ENCODE measurements at places on chromosomes 13 and 19.

- DNase-seq, result no peak
These were observed 89.1 kb downstream of the CAB39L start for GRCh38 chr13:49354719-49355118.

DNA sequence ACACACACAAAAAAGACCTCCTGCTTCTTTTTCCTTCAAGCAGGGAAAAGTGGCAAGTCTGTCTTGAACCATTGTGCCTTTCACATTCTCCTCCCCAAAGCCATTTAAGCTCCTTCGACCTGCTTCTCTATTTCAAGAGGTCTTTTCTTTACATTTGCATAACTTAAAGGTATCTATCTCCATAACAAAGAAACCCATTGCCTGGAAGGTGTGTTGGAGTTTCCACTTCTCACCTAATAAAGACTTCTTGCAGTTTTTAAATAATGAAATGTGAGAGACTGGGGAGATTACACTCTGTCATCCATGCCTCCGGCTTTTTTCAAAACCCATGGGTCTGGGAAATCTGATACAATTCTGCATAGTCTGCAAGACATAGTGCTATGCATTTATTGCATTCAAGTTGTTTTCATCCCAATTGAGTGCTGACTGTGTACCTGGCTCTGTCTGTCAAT lies 41.8 kb upstream of the NBEA start:
- DNase-seq, result no peak

DNA sequence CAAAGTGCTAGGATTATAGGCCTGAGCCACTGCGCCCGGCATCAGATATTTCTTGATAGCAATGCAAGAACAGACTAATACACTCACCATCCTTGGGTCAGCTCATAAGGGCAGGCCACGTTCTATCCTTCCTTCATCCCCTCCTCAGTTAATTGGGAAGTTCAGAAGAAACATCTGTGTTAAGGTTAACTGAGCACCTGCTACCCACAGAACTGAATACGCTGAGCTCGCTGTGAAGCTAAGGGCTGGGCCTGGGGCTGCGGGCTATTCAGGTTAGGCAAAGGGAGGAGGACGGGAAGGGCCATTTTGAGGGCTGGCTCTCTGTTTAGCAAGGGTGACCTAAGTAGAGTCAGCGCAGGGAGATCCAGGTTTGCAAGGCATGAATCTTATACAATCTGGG lies 43.0 kb upstream of the UQCRFS1 start:
- no peak for DNase-seq

DNA sequence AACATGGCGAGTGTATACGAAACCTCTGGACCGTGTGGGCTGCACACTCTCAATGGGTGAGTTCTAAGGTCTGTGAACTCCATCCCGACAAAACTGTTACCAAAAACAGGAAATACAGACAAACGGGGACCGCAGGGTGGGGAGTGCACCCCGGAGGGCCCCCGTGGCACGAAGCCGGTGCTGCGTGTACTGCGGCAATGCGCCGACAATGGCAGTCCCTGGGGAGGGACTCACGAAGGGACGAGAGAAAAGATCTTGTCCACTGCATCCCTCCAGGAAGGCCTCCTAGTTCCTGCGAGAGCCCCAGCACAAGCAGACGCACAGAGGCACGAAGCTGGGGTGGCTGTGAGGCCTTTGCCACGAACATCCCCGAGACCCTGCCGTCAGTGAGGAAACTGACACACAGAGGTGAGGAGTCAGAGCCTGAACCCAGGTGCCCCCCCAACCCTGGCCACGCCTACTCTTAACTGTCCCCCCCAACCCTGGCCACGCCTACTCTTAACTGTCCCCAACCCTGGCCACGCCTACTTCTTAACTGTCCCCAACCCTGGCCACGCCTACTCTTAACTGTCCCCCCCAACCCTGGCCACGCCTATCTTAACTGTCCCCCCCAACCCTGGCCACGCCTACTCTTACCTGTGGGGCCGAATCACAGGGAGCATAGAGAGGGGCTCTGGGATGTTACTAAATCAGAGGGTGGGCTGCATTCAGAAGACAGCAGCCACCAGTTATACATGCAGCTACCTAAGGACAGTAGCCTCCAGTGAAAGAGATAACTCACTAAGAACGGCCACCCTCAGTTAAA lies 4.2 kb downstream of the MED16 start:
- DNase-seq, result no peak

- DNase-seq, result peak; percentile 63
These were observed 21.5 kb downstream of the EBPL start for GRCh38 chr13:49669735-49670309.

- DNase-seq, result no peak
These were observed 18.1 kb downstream of the NALCN start for GRCh38 chr13:101398191-101398590.

DNA sequence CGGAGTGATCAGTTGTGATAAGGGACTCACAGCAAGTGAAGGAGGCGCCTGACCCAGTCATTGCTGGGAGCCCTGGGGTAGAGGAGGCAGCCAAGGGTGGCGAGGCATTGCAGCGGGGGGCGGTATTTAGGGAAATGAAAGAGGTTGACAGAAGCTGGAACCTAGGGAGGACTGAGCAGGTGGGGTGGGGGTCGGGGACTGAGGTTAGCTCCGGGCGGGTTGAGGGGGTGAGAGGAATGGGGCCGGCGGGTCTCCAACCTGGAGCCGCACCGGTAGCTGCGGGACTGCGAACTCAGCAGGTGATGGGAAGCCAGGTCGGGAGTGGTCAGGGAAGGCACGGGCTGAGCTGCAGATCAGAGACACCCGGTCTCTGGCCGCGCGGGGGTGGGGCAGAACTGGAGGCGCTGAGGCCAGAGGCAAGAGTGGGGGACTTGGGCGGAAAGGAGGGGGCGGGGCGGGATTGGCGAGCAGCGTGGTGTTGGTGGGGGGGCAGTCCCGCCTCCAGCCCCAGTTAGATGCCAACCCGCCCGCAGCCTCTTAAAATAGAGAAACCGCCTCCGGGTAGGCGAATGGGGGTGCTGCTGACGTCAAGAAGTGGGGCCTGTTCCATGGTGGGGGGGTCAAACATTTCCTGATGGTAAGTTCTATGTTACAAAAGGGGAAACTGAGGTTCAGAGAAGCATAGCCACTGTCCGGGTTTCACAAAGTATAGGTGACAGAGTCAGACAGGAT lies 1.5 kb downstream of the MAST3 start:
- no peak for DNase-seq

DNA sequence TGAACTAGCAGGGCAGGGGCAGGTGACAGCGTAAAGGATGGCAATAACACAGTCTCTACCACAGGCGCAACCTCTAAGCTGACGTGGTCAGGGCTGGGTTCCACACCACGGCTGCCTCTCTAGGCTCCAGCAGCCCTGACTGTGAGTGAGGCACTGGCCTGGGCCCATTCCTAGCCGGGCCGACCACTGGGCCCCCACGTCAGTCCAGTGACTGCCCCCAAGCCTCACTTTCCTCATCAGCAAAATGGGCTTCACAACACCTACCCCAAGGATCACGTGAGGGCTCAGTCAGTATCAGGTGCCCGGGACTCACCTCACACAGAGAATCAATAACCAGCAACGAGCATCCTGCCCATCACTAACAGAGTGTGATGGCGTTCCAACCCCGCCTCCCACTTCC lies 5.2 kb downstream of the ZFR2 start:
- DNase-seq, result no peak

DNA sequence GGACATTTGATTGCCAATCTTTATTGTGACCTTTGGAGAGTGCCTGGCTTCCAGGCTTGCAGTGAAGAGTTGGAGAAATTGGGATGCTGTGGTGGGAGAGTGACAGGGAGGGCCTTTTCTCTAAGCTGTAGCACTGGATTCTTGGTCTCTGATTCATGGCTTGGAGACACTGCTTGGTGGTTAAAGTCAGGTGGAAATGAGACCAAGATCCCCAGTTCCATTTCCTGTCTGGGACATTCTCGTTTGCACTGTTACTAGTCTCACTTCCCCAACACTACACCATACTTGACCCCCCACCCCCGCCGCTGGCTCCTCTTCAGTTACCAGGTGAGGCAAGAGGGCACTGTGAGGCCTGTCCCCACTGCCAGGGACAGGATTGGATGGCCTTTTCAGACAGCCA lies 2.9 kb downstream of the SUPT5H start:
- no peak for DNase-seq

DNA sequence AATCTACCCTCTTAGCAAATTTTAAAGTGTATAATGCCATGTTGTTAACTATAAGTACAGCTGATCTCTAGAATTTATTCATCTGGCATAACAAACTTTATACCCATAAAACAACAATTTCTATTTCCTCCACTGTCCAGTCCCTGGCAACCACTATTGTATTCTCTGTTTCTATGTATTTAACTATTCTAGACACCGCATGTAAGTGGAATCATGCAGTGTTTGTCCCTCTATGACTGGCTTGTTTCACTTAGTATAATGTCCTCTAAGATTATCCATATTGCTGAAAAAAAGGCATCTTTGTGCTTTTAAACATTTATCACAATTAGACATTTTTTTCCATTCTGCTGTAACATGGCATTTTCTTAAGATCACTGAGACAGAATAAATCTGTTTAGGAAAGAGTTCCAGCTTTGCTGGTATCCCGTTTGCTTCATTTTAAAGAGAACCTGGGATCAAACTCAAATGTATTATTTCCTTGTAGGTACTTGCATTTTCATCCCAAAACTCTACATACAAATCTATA lies 1191.0 kb downstream of the SLITRK5 start:
- no peak for DNase-seq

GRCh38 chr19:310781-311496 lies 19.7 kb upstream of the PLPP2 start:
- no peak for DNase-seq

DNA sequence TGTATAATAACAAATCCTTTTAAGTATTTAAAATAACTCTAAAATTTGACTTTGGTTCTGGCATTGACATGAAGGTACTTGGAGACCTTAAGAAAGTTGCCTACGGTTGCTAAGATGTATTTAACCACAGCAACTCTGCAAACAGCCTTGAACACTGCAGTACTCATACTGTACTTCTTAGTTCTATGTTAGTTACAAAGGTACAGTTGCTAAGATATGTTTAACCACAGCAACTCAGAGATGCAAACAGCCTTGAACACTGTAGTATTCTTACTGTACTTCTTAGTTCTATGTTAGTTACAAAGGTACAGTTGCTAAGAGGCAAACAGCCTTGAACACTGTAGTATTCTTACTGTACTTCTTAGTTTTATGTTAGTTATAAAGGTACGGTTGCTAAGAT lies 268.3 kb upstream of the MIR17HG start:
- no peak for DNase-seq

- peak; percentile 2 for DNase-seq
These were observed 133.4 kb downstream of the LACC1 start for GRCh38 chr13:44012910-44013757.

DNA sequence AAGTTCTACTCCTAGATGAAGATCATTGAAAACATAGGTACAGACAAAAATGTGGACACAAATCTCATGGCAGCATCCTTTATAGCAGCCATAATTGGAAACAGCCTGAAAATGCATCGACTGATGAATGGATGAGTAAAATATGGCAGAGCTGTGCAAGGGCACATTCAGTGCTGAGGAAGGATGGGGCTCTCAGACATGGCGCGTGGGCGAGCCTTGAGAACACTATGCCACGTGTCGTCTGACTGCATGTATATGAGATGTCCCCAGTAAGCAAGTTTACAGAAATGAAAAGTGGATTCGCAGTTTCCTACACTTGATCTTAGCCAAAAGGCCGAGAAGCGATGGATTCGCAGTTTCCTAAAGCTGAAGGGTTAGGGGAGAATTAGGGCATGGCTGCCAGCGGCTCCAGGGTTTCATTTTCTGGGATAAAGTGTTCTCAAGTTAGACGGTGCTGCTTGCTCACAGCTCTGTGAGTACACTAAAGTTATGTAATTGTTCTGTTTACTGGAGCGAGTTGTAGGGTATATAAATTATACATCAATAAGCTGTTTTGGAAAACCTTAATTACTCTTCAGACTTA lies 78.0 kb downstream of the RAB20 start:
- DNase-seq, result no peak

GRCh38 chr19:39130337-39131254 lies 5.0 kb downstream of the PAK4 start:
- no peak for DNase-seq

GRCh38 chr19:36460046-36460445 lies 29.3 kb downstream of the ZNF566 start:
- no peak for DNase-seq

DNA sequence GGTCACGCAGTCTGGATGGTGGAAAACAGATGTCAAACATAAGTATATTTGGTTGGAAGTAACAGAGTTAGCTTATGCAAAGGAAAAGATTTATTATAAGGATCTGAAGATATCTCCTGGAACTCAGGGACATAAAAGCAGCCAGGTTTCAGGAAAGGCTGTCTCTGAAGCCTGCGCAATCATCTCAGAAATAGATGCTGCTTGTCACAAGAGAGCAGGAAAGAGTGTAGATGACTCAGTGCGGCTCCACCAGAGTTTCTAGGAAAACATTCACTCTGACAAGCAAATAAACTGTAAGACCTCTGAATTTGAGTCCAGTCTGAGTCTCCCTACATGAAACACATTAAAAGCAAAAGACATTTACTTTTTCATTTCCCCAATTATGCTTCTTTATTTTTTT lies 220.4 kb upstream of the HTR2A start:
- DNase-seq, result no peak

DNA sequence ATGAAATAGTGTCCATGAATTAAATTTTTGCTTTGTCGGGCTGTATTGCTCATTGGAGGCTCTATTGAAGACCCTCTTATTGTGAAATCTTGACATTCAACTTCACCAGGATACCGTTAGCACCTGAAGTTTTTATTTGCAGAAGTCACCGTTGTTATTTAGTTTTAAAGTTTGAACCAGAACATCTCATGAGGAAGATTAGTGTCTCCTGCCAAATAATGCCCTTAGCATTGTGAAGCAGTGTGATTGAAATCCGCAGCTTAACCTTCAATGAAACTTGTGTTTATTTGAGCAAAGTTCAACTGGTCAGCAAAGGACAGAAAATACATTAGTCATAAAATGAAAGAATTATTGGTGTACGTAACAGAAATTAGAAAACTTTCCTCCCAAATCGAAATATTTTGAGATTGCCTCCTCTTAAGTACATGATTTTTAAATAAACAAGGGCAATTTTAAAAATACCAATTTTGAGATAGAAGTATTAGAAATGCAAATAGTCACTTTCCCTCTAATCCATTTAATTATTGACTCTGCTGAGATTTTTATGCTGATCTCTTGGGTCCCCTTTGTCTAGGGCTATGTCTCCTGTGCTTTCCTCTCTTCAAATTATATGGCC lies 84.4 kb downstream of the WDFY2 start:
- no peak for DNase-seq

GRCh38 chr19:34454685-34455084 lies 26.5 kb downstream of the UBA2 start:
- DNase-seq, result no peak
